Posterior vena cava (tissue), 2 donors: ENCODE measurements at places on chromosomes 6 and 20.

GRCh38 chr20:56088375-56088774, 83.1 kb upstream of the CBLN4 start:
- DNase-seq = no peak

GRCh38 chr6:35736253-35736894, 458 bp upstream of the ARMC12 start:
- peak; percentile 90 for DNase-seq

DNA sequence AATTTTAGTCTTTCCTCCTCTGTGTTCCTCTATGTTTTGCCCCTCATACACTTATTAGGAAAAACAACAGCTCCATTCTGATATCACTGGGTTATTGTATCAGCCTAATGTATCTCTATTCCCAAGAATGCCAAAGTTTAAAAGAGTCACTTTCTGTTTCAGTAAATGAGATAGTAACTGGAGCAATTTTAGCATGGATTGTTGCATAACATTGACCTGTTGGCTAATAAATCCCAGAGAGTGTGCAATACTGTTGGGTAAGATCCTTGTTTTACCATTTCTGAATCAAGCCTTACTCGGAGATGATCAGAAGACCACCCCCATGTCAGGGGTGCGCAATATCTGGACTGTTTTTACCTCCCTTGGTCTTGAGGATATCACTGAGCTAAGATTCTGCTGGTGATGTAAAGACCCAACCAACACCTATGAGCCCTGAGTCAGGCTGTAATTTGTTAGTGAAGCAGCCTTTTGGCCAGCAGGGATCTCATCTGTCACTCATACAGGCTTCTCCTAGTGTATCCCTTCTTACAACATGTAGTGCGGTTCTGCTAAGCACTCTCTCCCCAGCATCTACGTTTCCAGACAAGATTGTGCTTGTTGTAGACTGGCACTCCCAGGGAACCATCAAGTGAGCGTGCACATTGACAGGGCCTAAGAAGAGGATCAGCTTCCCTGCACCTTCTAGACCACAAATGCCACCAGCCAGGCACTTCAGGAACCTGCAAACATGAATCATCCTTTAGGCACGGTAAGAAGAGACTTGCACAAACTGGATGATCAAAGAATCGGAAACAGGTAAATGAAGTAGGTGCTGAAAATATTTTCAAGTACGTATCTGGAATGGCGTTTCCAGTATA, 11.5 kb upstream of the IPCEF1 start:
- DNase-seq = no peak

- no peak for DNase-seq
Measured at GRCh38 chr6:43173591-43174262, 2.7 kb downstream of the SRF start.

- DNase-seq = peak; percentile 89
Measured at GRCh38 chr6:144286503-144287393, 1.6 kb downstream of the UTRN start.

DNA sequence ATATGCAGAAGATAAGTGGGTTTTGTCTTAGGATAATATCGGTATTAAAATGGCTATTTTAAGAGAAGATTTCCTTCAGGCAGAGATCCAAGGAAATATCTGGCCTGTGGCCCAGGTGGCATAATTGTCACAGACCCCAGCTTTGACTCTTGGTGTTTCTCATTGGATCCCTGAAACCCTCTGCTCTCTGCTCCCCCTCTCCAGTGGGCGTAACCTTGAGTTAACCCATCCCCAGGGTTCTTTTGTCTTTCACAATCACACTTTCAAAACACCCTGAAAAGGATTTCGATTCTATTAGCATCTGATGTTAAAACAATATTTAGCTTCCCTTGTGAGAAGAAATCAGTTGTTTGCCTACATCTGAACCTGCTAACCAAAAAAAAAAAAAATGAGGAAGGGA, 7.2 kb downstream of the SSTR4 start:
- no peak for DNase-seq

DNA sequence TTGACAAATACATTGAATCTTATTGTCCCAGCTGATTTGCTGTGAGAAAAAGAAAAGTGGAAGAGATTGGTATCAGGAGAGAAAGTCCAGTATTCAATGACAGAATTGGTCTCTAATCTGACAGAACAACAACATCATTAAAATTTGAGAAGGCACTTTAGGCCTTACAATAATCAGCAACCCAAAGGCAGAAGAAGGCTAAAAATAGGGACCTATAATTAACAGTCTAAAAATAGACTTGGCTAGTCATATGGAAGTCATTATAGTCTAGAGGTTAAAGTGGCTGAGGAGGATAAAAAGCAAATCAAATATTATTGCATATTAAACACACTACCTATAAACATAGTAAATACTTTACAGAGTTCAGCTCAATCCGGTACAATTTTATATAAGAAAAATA, 393.6 kb upstream of the JAG1 start:
- DNase-seq = no peak

DNA sequence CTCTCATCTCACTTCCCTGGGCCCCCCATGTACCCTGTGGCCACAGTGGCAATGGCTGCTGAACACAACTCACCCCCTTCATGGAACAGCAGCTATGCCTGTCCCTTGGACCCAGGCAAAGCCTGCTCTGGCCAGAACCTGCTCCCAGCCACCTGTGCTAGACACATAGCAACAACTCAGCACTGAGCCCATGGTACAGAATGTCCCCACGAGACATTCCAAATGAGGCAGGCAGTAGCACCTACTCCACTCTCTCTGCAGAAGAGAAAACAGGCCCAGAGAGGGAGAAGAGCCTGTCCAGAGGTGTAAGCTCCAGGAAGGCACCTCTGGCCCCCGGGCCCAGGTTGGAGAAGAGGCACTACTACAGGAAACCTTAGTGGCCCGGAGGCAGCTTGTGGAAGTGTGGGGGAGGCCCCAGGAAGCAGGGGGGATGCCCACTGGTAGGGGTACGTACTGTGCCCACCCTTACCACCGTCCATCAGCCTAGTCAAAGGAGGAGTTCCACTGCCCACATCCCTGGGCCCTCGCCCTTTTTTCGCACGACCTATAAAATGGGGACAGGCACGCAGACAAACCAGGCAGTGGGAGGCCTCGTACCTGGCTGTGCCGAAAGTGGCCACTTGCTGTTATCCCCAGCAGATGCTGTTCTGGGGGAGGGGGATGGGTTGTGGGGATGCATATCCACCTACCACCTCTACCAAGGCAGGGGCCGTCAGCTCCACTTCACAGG, 97.2 kb downstream of the ASXL1 start:
- no peak for DNase-seq

DNA sequence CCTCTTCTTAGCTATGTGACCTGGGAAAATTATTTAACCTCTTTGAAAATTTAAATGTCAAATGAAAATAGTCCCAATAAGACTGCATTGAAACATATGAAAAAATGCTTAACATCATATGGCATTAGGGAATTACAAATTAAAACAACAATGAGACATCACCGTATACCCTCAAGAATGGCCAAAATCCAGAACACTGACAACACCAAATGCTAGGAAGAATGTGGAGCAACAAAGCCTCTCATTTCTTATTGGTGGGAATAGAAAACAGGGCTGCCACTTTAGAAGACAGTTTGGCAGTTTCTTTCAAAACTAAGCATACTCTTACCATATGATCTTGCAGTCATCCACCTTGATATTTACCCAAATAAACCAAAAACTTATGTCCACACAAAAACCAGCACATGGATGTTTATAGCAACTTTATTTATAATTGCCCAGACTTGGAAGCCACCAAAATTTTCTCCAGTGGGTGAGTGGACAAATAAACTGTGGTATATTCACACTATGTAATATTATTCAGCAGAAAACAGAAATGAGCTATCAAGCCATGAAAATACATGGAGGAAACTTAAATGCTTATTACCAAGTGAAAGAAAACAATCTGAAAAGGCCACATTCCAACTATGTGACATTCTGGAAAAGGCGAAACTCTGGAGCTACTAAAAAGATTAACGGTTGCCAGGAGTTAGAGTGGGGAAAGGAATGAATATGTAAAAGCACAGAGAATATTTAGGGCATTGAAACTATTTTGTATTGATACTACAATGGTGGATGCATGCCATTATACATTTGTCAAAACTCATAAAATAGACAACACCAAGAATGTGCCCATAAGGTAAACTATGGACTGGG, 459.9 kb downstream of the GRIK2 start:
- no peak for DNase-seq

GRCh38 chr6:125753218-125753936, 3.9 kb downstream of the HEY2 start:
- DNase-seq = no peak

- DNase-seq = no peak
Measured at GRCh38 chr6:45786355-45786781, 229.3 kb downstream of the CLIC5 start.

DNA sequence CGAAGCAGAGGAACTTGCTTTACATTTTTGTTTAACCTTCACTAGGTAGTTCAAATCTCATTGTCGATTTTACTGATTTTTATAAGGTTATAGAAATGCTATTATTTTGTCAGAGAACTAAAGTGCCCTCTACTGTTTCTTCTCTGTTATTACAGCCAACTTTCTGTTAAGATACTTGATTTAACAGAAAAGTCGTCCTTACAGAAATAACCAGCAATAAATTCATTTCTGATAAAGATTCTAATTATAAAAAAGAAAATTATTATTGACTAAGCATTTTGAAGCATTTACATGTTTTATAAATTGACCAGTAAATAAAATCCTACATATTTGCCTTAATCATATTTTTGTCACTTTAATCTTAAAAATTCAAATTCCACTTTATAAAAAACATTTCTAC, 60.8 kb downstream of the OGFRL1 start:
- no peak for DNase-seq

GRCh38 chr20:9616455-9616805, 102.0 kb downstream of the LAMP5 start:
- DNase-seq = no peak

- DNase-seq = no peak
Measured at GRCh38 chr6:170030284-170030815, 260.5 kb downstream of the DLL1 start.

- no peak for DNase-seq
Measured at GRCh38 chr20:46946181-46946624, 51.6 kb downstream of the EYA2 start.

DNA sequence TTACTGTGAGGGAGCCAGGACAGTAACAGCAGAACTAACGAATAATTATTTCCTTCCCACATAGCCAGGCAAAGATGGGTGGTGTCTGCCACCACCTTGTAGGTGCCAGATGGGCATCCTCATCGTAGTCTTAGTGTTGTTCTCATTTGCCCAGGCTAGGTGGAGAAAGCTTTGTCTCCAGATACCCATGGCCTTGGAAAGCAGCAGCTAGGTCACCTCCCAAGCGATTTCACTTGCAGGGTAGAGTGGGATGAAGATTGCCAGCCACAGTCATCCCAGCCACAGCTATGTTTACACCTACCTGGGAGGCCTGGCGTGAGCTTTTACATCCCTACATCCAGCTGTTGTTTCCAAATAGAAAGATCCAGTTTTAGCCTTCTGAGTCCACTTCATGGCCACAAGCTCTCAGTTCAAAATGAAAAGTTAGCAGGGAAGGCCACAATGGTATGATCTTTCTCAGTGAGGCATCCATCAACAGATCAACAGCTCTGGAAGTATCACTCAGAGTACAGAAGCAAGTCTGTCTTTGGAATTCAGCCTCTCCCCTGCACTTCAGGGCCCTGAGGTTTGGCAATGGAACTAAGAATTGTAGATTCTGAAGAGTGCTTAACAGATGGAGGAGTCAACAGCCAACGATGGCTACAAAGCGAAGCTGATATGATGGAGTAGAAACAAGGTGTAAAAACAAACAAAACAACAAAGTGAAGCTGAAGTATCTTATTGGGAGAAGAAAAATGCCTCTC, 11.0 kb upstream of the SNRPC start:
- DNase-seq = no peak

DNA sequence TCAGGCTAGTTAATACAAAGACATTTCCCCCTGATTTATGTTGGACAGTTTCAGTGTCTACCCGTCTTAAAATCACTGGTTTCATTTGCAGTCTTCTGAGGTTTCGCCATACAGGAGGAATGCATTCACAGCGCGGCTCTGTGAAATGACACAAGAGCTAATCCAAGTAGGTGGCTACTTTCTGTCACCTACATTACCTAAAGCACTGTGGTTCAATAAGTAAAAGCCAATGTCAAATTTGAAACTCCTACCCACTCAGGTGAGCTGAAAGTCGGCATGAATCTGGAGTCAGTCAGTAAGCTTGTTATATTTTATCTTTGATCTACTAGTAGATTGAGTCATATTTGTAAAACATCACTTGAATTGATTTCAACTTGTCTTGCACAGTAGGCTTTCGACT, 370.8 kb downstream of the LAMA2 start:
- no peak for DNase-seq

GRCh38 chr6:2155206-2155605, 90.2 kb downstream of the GMDS start:
- no peak for DNase-seq

- peak; percentile 46 for DNase-seq
Measured at GRCh38 chr6:43760210-43761168, 9.5 kb upstream of the VEGFA start.

- no peak for DNase-seq
Measured at GRCh38 chr20:53370345-53370961, 223.2 kb downstream of the ZNF217 start.

DNA sequence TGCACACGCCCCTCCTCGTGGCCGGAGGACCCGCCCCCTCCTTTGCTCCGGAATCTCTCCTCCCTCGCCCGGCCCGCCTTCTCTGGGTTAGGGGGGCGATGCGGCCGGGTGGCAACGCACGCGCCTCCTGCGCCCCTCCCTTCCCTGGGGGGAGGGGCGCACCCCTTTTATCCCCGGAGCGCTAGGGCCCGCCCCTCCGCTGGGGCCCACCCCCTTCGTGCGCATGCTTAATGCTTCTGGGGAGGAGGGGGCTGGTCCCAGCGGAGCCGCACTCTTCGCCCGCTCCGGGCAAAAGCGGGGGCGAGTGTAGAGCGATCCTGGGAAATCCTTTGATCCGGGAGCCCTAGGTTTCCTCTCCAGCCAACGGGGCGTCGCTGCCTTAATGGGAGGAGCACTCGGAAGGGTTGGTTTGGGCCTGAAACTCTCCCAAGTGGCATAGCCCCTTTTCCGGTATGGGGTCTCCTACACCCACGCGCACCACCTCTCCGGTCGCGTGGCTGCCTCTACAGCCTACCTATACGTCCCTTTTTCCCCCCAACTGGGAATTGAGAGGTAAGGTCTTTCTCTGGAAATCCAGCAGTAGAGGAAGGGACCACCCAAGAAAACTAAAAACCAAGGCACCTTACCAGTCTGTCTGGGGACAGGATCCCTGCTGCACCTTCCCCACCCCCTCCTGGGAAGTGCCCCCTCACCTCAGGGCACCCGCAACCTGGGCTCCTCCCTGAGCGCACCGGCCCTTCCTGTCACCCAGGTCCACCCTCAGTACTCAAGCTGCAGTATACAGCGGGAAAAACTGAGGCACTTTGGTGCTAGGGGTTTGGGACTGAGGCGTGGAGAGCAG, 2.1 kb downstream of the SOX12 start:
- DNase-seq = peak; percentile 93

- no peak for DNase-seq
Measured at GRCh38 chr6:14917109-14917910, 328.6 kb upstream of the JARID2 start.

DNA sequence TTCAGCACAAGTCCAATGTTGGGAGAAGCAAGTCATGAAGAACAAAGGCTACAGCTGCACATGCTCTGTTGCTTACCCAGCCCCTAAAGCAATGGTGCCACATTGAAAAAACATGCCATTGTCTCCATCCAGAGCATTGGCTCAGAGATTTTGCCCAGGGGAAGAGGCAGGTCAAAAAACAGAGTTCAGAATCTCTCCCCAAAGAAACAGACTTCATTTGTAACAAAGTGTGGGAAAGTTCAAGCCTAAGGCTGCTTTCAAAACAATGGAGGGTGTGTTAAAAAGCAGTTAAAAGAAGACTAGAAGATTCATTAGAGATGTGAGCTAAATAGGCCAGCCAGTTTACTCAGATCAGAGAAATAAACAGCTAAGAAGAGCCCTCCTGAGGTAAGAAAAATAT, 63.6 kb downstream of the DZANK1 start:
- no peak for DNase-seq
